ENCODE measurements at places on chromosomes 2 and 18. TPM values are rescaled to one million over a fixed set of nuclear protein-coding genes. Genes with fewer than 3 reads are reported as not detected.

EMX1 gene
- 11.8 TPM for total RNA-seq

SIX3 gene
- 1.2 TPM for total RNA-seq

SERPINB4 gene
- not detected for total RNA-seq

- no peak for DNase-seq
These were observed 8.3 kb upstream of the ALPK2 start for GRCh38 chr18:58637197-58637596.

GRCh38 chr2:149155988-149156387 is 117.5 kb downstream of the LYPD6B start:
- no peak for DNase-seq
